ENCODE measurements at places on chromosomes 5 and 9.

DNA sequence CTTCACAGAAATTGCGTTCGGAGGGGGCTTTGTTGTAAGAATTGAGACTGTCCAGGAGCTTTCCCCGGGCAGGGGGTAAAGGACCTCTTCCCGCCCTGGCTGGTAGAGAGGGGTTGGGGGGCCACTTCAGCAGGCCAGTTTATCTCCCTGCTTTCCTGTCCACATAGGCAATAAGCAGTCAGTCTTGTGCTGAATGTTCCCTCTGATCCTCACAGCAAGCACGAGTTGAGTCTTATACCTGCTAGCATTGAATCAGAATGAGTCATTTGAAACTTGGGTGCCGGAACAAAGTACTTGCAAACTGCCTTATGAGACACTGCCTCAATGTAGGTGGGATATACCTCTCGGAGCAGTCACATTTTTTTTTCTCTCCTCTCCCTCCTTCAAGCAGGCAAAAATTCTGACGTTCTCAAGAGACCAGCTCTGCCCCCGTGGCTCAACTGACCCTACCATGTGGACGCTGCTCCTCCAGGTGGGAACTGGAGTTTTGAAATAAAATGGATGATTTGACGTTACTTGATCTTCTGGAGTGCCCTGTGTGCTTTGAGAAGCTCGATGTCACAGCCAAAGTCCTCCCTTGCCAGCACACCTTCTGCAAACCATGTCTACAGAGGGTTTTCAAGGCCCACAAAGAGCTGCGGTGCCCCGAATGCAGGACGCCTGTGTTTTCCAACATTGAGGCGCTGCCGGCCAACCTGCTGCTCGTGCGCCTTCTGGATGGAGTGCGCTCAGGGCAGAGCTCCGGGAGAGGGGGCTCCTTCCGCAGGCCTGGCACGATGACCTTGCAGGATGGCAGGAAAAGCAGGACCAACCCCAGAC lies 1.3 kb downstream of the SH3RF2 start:
- no peak for DNase-seq

DNA sequence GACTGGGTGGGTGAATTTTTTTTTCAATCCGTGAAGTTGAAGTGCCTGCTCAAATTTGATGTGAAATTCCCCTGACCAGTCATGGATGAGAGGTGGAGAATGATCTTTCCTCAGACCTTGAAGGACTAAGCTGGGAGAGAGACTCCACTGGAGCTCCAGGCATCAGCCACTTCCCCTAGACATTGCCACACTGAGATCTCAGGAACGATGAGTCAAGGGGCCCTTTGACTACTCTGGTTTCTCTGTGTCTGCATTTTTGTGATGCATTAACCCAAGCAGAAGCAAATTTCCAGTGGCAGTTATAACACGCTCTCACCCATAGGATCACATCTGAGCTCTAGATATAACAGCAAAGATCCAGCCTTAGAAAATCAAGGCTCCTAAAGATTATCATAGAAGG lies 171.2 kb upstream of the KIF2A start:
- DNase-seq, result peak; percentile 1

DNA sequence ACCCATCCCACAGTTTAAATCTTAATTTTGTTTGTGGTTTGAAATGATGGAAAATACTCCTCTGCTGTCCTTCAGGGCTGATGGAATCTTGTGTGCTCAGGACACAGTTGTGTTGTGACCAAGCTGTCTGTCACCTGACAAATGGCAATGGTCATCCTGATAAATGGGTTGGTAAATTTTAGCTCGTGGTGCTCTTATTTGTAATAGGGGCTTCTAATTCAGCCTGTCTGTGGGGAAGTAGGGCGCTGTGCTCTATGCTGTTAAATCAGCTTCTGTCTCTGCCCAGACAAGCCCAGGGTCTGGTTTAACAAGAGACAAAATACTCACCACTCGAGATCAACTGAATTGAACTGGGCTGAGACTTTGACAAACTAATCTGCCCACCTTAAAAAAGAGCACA lies 4.5 kb downstream of the LRRTM2 start:
- no peak for DNase-seq

- no peak for DNase-seq
These were observed 270.2 kb downstream of the NTRK2 start for GRCh38 chr9:84939774-84940173.
